ENCODE measurements at places on chromosomes 2 and 18.

DNA sequence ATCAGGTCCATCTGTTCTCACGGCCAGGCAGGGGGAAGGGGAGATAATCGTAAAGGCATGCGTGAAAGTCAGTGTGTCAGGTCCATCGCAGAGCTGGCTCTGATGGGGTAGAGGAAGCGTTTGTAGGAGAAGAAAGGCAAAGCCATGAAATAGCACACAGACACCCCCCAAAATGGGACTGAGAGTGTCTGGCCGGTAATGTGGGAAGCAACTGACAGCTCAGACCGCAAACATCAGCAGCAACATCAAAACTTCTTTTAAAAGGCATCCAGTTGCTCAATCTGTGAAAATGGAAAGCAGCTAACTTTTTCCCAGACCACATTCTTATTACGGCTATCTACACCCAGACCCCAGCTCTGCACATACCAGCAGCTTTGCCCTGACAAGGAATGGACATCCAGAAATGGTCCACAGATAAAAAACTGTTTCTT is 232.6 kb downstream of the EN1 start:
- no peak for DNase-seq

GRCh38 chr2:39640107-39640506 is 25.6 kb upstream of the TMEM178A start:
- DNase-seq: no peak

GRCh38 chr2:8090748-8091700 is 590.8 kb upstream of the ID2 start:
- peak; percentile 77 for DNase-seq

GRCh38 chr2:172484253-172484652 is 56.9 kb downstream of the ITGA6 start:
- DNase-seq: no peak

DNA sequence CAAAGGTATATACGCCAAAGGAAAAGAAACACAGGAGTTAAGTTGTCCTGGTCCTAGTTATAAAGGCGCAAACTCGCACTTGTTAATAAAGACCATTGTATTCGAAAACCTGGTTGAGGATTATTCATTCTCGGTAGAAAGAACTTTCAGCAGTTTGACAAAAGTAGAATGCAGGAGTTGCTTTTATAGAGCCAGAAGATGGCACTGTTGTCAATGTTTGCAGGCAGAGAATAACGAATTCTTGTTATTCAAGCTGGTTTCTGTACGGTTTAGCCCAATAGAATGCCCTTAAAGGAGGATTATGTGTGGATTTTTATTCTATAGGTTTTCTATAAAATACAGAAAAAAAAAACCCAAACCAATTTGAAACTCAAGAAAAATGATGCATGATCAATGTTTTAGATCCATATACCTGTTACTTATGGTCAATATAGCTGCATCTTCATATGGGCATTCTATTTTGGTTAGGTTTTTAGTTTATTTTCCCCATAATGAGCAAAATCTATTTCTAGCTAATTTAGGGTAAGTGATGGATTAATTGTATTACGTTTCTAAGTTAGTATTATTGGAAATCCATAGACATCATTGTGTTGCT is 510.3 kb downstream of the PLCL1 start:
- DNase-seq: peak; percentile 16

- no peak for DNase-seq
These were observed 298.4 kb downstream of the NDUFA10 start for GRCh38 chr2:239726631-239727181.

DNA sequence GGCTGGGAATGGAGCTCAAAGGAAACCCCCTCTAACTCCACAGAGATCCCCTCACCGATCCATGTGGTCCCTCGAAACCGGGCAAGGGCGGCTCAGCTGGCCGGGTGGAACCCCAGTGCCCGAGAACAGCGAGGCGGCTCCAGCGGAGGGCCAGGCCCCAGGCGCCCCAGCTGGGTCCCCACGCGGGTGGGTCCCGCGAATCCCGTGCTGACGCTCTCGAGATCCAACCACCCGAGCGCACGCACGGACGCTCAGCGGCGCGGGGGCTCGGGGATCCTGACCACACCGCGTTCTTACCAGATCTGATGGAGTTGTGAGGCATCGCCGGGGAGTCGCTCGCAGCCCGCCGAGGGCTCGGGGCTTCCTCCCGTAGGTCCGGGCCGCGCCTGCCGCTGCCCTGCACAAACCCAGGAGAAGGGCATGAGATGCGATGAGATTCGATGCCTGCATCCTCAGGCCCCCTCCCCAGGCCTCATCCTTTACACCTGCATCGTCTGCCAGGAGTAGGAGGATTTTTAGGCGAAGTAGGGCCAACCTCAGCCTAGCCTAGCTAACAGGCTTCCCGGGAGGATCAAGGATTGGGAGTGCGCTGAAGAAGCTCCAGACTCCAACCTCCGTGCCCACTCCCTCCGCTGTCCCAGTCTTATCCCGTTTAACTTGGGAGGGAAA is 514 bp downstream of the PAX8 start:
- no peak for DNase-seq

DNA sequence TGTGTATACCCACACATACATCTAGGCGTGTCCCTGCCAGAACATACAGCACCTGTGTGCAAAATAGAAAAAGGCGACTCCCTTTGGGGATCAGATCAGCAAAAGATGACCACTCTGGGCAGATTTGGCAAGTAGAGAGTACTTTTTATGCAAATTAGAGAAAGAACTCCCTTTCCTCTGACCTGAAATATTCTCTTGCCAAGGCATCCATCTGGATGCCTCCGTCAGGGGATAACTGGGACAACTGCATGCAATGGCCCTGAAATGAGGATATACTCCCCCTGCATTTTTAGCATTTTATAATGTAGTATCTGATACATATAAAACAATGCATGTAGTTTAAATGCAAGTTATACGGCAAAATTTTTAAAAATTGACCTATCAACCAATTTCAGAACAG is 247.7 kb downstream of the ICOS start:
- DNase-seq: no peak

GRCh38 chr2:24374301-24374700 is 14.0 kb upstream of the ITSN2 start:
- DNase-seq: no peak

GRCh38 chr2:163471947-163472346 is 263.9 kb downstream of the FIGN start:
- no peak for DNase-seq

GRCh38 chr2:105427485-105427884 is 28.6 kb upstream of the FHL2 start:
- no peak for DNase-seq

DNA sequence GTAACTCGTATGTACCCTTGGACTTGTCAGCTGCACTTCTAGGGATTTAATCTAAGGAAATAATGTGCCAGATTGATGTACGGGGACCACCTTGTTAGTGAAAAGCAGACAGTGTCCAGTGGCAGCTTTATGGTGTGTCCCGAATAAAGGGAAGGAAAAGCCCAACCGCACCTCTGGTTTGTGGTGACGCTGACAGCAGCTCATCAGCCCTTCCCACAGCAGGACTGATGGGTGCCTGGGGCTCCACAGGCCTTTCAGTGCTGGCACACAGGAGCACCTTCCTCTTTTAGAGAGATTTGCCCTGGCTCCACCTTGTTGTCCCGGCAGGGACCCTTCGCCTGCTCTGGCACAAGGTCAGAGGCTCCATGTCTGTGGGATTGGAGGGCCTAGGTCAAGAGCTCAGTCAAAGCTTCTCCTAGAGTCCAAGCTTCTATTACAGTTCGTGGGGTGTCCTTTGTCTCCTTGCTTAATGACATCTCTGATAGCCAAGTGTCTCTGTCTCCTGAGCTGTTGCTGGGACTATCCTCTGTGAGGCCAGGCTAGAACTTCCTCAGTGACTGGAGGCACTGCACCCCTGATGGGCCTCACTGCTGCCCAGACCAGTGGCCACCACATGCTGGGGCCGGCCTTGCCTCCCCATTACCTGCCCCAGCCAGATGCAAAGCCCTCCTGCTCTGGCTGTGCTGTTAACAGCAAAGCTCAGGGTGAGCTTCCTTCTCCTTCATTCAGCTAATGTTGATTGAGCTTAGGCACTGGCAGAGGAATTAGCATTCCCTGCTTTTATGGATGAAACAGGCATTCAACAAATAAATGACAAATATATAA is 33.0 kb upstream of the SCLY start:
- no peak for DNase-seq

GRCh38 chr2:27545348-27546141 is 37.3 kb upstream of the ZNF512 start:
- DNase-seq: no peak

DNA sequence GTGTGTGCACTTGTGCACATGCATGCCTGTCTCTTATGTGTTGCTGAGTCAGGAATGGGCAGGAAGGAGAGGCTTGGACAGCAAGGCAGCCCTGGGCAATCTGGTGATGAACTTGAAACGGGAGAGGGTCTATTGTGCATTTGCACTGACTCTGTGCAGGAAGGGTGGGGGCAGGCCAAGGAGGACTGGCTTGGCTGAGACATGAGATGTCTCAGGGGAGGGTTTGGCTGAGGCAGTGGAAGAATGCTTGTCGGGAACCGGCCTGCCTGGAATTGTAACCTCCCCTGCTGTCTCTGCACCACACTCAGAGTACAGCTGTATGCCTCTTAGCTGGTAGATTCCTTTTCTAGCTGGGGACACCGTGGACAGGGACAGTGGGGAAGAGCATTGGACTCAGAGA is 176.1 kb upstream of the TNP1 start:
- DNase-seq: no peak

GRCh38 chr2:101036562-101036961 is 34.5 kb downstream of the RPL31 start:
- no peak for DNase-seq

- DNase-seq: no peak
These were observed 41.8 kb downstream of the SNED1 start for GRCh38 chr2:241040081-241040803.

- DNase-seq: no peak
These were observed 305.7 kb upstream of the SKOR2 start for GRCh38 chr18:47557160-47557559.

- no peak for DNase-seq
These were observed 84.0 kb downstream of the POLR1A start for GRCh38 chr2:86021396-86022378.

GRCh38 chr2:122851161-122851560 is 1095.7 kb downstream of the TSN start:
- DNase-seq: no peak

DNA sequence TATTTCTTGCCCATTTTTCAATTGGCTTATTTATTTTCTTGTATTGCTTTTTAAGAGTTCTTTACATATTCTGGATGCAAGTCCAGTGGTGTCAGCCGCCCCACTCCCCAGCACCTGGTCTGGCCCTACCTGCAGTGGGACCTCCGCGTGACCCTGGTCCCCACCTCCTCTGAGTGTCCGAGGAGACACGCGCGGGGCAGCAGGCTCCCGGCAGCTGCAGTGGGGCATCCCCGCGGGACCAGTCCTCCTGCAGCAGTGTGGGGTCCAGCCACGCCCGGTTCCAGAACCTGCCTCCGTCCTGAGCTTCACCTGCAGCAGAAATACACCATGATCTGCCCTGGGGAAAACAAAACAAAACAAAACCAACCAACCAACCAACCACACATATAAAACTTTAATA is 48.9 kb upstream of the IL1R1 start:
- DNase-seq: no peak

DNA sequence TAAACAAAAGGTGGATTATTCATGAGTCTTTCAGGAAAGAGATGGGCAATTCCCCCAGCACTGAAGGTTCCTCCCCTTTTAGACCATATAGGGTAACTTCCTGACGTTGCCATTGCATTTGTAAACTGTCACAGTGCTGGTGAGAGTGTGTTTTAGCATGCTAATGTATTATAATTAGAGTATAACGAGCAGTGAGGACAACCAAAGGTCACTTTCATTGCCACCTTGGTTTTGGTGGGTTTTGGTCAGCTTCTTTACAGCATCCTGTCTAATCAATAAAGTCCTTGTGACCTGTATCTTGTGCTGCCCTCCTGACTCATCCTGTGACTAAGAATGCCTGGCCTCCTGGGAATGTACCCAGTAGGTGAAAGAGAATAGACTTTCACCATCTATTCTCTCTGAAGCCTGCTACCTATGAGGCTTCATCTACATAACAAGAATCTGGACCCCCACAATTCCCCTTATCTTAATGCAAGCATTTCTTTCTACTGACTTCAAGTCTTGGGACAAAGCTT is 148.7 kb downstream of the CABLES1 start:
- DNase-seq: peak; percentile 31

- no peak for DNase-seq
These were observed 33.1 kb upstream of the SMAD7 start for GRCh38 chr18:48983793-48984437.

- no peak for DNase-seq
These were observed 33.3 kb downstream of the ABCB11 start for GRCh38 chr2:168997794-168998193.

- no peak for DNase-seq
These were observed 638.5 kb downstream of the CNTNAP5 start for GRCh38 chr2:124663645-124663997.

DNA sequence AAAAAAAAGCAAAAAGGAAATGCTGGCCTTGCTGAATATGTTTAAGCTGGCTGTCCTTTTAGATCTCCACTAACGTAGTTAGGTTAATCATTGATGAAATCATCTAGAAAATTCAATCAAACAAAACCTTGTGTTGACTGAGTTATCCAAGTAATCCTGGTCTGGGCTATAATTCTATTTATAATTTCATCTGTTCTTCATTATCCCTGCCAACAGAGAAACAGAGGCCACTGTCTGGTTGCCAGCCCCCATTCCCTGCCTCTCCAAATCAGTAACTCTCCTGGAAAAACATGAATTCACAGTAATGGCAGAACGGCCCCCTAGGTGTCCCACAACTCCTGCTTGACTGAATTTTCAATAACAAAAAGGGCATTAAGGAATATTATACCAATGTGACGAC is 24.6 kb downstream of the DOCK10 start:
- no peak for DNase-seq

DNA sequence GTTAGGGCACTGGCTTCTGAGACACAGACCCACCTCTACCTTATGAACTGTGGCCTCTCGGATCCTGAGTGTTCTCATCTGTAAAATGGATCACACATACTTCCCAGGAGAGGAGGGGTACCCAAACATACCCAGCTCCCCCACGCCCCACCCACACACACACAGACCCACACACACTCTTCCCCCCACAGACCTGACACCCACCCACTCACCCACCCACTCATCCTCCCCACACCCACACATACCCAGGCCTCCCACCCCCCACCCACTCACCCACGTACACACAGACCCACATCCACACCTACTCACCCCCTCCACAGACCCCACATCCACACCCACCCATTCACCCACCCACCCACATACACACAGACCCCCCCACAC is 24.3 kb upstream of the SEMA4C start:
- DNase-seq: no peak

- no peak for DNase-seq
These were observed 24.8 kb upstream of the TBC1D8 start for GRCh38 chr2:101175991-101176390.
